Spinal cord (tissue), 10 donors: ENCODE measurements at places on chromosomes 13 and 19. TPM values are rescaled to one million over a fixed set of nuclear protein-coding genes. Genes with fewer than 3 reads are reported as not detected.

PABPC3 gene
- total RNA-seq, result 0.28 TPM

GRCh38 chr19:19179548-19180441 is 9.7 kb upstream of the MEF2B start:
- DNase-seq, result no peak

DNA sequence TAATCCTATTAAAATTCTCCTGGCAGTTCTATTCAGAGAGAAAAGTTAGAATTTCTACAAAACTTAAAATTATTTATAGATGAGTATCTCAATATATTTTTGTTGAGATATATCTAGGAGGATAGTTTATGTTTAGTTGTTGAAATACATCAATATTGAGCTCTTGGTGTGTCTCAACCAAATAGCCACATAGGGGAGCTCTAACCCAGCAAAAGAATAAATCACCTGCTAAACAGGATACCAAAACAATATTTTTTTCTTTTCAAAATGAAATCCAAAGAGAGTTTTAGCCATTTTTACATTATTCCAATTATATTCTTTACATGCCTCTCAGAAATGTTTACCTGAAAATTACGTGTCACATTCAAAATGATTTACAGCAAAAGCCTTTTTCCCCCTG is 954.7 kb downstream of the SLITRK6 start:
- DNase-seq, result no peak

DNA sequence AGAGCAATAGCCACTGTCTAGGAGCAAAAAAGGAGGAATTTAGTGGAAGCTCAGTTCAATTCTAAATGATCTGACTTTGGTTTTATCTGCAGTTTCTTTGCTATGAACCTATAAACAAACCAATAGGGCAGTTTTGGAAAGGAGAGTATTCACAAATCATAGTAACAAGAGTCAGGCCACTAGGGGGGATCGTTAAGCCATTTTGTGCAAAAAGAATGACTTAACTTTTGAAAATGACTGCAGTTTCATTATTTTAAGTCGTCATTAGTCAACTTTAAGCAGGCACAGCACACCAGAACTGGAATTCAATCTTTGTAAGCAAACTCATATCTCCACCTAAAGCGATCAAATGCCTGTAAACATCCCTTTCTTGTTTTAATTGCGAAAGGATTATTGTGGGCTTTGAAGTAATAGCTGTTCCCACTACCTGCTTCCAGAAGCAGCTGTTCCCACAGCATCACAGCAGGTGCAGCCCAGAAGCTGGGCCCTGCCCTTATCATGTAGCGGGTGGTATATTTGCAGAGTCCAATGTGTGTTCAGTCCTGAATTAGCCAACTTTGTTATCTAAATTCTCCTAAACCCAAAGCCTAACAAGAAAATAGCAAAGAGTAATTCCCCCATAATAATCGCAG is 51.5 kb downstream of the SOX21 start:
- DNase-seq, result no peak

- no peak for DNase-seq
These were observed 694 bp upstream of the ZIC5 start for GRCh38 chr13:99972190-99972731.

DNA sequence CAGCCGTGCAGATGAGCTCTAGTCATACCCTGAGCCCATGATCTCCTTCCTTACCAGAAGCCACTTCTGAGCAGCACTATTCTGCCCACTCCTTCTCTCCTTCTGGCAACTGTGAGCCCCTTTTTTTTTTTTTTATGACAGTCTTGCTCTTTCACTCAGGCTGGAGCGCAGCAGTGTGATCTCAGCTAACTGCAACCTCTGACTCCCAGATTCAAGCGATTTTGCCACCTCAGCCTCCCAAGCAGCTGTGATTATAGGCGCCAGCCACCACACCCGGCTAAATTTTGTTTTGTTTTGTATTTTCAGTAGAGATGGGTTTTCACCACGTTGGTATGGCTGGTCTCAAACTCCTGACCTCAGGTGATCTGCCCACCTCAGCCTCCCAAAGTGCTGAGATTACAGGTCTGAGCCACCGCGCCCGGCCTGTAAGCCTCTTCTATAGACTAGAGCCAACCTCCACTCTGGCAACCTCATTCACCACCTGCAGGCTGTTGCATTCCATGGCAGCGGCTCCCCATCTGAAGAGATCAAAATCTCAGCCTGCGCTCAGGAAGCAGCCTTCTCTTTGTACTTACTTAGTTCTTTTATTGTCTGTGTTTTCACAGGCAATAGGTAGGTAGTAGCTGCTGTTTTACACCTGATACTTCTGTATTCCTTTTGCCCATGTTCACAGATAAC is 34.8 kb upstream of the NDFIP2 start:
- no peak for DNase-seq

DNA sequence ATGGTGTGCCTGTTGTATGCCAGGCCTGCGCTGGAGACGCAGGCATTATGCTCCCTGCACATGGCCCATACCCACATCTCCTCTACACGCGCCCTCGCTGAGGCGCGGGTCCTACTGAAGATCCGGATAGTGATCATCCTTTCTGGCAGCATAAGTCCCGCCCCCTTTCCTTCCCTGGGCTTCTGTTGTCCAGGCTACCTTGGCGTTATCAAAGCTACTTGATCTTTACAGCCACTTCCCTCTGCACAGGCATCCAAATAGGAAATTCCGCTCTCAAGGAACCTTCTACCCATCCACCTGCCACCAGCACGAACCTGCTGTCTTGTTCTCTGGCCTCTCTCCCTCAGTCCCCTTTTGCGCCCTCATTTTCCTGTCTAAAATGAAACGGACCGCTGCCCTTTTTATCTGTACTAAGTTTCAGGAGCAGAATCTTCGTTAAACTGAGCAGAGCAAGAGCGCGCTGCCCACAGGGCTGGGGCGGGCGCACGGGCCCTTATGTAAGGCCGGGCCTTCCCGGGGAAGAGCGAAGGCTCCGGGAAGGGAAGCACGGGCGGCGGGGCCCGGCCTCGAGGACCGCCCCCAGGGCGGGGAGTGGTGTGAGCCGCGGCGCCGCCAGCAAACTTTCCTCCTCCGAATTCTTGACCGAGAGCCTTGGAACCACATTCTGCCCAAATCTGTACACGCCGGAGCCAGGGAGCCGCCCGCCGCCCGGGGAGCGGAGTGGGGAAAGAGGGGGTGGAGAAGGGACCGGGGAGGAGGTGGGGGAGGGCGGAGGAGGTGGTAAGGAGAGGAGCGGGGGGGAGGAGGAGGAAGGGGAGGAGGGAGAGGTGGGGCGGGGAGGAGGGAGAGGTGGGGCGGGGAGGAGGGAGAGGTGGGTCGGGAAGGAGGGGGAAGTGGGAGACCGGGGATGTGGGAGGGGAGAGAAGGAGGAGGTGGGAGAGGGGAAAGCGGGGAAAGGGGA is 920 bp upstream of the UBE2L5 start:
- no peak for DNase-seq

DNA sequence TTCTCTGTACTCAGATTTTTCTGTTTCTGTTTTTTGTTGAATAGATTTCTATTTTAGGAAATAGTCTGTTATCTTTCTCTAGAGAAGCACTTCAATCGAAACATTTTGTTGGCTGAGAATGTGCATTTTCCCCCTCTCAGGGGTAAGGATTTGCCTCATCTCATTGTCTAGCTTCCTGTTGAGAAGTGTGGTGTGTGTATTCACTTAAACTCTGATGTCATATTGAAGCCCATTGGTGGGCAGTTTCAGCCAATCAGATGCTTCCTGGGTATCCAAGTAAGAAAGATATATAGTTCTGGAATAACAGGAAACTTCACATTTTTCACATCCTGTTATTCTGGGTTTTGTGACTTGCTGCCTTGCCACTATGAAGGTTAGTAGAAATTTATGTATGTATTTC is 87.6 kb downstream of the ARHGEF7 start:
- no peak for DNase-seq

DNA sequence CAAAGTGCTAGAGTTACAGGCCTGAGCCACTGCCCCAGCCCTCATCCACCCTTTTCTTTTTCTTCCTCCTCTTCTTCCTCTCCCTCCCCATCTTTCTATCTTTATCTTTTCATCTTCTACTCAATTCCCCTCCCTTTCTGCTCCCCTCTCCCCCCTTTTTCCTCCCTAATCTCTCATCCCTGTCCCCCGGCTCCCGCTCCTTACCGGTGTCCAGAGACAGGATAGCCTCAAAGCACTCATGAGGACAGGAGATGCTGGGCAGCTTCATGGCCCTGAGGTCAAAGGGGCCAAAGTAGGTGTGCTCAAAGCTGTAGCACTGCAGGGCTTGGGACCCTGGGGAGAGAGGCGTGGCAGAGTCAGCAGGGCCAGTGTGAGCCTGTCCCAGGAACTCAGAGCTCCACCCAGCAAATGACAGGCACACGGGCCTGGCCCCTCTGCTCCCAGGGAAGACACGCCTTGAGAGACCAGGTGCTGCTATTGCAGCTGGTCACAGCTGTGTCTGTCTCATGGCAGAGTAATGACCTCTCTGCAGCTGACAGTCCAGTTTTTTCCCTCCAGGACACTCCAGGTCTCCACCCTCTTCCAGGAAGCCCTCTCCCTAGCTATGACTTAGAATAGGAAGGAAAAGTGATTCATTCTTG is 2.6 kb downstream of the LYPD5 start:
- DNase-seq, result no peak

- DNase-seq, result no peak
These were observed 16.9 kb downstream of the ZNF816 start for GRCh38 chr19:52945652-52946321.

DNA sequence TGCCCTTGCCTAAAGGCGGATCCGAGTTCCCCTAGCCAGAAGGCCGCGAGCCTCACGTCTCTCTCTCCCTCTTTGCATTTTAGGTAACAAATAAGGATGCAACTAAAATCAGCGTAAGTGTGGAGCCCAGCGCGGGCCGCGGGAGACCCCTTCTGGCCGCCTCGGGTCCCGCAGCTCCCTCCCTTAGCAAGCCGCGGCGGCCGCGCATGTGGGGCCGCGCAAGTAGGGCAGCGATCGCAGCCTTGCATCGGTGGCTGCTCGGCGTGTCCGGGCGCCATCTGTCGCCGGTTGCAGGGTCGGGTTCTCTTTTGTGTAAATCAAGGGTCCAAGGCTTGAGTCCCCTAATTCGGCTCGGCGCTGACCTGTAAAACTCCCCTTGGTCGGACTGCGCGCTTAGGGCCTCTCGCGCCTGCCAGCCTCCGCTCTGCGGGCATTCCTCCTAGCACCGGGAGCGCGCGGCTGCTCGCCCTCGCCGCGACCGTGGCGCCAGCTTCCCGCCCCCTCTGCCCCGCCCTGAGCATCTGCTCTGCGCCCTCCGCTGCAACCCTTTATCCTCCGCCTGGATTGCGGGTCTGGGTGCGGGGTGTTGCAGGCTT is 2.7 kb downstream of the VSTM2B start:
- peak; percentile 63 for DNase-seq
